ENCODE measurements at places on chromosomes 7 and 10.
A peak's percentile ranks its signal among the peaks of the same experiment; 100 is the strongest.

GRCh38 chr7:24907311-24907886 lies 72.6 kb downstream of the OSBPL3 start:
- DNase-seq: peak; percentile 46

GRCh38 chr7:22728401-22729029 lies 1.5 kb downstream of the IL6 start:
- no peak for DNase-seq

GRCh38 chr10:33914746-33915145 lies 580.3 kb upstream of the NRP1 start:
- no peak for DNase-seq

GRCh38 chr7:101633511-101633910 lies 4.4 kb upstream of the MYL10 start:
- DNase-seq: no peak

GRCh38 chr7:116717137-116717536 lies 45.1 kb downstream of the MET start:
- DNase-seq: no peak

- DNase-seq: no peak
Observed at GRCh38 chr7:112089551-112089950, 116.6 kb downstream of the DOCK4 start.

DNA sequence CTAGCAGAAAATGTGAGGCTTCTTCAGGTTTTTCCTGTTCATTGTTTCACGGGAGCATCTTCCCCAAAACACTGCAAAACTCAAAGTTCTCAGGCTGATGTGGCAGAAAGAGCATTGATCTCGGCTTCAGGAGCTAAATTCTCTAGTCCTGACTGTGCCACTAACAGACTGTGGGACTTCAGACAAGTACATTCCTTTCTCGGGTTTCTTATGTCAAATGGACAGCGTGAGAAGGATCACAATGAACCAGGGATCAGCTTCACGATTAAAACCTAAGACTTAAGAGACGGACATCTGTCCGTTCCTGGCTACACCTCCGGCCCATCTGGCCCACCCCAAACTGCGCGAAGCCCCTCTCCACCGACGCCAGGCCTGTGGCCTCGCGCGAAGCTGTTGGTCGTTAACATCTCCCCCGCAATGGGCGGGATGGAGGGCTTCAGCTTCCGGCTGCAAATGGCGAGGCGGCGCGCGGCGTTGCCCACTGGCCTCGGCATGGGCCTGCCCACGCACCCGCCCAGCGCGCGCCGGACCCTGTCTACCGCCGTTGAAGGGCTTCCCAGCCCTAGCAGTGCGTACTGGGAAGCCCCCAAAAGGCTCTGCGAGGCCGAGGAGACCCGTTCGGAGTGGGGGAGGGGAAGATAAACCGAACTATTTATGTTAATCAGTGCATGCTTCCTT lies 549 bp upstream of the DDX50 start:
- no peak for DNase-seq

DNA sequence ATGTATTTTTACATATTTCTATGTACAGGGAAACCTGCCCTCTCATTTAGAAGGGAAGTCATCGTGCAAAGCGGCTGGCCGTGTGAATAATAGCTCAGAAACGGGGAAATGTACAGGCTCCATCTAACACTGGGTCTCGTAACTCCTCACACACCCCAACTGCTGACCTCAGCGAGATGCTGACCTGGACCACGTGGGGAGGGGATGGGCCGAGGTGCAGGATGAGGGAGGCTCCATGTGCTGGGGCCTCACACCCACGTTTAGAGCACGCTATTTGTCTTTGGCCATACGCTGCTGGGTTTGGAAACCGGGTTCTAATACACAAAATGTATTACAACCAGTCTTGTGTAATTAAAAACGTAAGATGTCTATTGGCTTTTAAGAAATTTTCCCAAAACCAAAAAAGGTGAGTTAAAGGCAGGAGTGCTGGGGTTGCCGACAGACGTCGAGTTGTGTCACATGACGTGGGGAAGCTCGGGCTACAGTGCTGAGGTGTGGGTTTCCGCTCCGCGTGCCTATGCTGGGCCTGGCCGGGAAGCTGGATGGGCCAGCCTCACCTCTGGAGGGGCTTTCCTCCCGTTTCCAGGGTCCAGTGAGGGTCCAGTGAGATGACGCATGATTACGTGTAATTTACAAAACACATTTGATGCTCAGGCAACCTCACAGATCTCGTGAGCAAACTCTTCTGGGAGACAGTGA lies 215.6 kb downstream of the DNAJB6 start:
- DNase-seq: no peak

- no peak for DNase-seq
Observed at GRCh38 chr10:48445932-48446331, 139.5 kb downstream of the MAPK8 start.

GRCh38 chr7:135390829-135391228 lies 119.1 kb downstream of the CNOT4 start:
- DNase-seq: no peak

Measured in activated CD4-positive, alpha-beta T cell treated with anti-CD3 and anti-CD28 coated beads for 4 hours (primary cell).